Common myeloid progenitor, CD34-positive (primary cell): ENCODE measurements at places on chromosomes 12 and 14.

DNA sequence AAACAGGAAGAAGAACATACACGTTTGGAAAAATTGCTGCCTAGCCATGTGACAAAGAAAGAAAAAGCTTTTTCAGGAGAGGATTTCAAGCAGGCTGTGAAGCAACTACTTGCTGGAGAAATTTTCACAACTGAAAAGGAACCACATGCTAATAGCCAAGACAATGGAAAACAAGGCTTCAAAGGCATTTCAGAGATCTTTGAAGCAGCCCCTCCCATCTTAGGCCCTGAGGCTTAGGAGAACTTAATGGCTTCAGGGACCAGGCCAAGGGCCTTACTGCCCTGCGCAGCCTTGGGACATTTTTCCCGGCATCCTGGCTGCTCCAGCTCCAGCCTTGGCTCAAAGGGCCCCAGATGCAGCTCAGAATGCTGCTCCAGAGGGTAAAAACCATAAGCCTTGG, 255.9 kb upstream of the ARID2 start:
- DNase-seq = no peak

DNA sequence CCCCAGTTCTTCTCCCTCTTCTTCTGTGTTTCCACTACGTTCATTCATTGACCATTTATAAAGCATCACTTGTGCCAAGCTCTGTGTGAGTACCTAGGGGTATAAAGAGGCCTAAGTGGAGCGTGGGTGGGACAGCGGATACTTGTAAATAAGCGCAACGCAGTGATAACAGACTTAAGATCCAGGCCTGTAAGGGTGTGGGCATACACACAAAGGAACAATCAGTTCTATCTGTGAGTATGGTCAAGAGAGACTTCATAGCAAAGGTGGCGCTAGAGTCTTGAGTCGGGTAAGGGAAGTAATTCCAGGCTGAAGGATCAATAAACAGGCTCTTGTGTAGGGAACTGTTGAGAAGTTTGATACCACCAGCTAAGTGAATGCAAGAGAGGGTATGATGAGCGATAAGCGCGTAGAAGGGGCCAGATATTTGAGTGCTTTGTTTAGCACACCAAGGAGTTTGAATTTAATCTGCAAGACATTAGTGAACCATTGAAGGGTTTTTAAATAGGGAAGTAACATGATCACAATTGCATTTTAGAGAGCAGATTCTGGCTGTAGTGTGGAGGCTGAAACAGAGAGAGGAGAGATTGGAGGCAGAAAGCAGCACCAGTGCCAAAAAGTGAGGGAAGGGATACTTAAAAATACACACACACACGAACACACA, 1.0 kb upstream of the GXYLT1 start:
- no peak for DNase-seq

DNA sequence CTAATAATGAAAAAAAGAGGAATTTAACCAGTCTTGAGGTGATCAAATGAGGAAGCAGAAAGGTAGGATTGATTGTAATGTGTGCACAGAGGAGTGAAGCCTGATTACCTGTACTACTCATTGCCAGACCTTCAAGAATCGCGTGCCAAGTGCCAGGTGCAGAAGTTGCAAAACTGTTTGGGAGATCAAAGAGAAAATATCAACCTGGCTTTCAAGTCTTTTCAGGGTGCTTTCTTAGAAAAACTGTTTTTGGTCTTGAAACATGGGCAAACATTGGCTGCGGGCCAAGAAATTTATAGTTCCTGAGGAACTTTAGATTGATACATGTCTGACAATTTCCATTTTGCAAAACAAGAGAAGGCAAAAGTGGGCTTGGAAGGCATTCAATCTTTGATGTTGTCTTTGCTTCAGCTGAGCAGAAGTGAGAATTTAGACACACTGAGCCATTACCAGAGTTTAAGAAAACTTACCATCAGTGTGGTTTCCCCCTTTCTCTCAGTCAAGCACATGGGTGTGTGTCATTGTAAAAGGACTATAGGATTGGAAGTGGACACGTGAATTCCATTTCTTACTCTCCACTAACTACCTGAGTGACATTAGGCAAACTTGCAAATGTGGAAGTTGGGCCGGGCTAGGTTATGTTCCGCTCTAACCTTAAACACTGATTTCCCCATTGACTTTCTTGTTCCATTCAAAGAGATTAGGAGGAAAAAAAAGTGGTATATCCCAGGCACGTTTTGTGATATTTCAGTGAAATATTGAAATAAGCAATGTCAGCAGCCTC, 486.2 kb downstream of the DIO2 start:
- DNase-seq = peak; percentile 4

GRCh38 chr12:71160585-71160984, 2.8 kb upstream of the TSPAN8 start:
- no peak for DNase-seq

DNA sequence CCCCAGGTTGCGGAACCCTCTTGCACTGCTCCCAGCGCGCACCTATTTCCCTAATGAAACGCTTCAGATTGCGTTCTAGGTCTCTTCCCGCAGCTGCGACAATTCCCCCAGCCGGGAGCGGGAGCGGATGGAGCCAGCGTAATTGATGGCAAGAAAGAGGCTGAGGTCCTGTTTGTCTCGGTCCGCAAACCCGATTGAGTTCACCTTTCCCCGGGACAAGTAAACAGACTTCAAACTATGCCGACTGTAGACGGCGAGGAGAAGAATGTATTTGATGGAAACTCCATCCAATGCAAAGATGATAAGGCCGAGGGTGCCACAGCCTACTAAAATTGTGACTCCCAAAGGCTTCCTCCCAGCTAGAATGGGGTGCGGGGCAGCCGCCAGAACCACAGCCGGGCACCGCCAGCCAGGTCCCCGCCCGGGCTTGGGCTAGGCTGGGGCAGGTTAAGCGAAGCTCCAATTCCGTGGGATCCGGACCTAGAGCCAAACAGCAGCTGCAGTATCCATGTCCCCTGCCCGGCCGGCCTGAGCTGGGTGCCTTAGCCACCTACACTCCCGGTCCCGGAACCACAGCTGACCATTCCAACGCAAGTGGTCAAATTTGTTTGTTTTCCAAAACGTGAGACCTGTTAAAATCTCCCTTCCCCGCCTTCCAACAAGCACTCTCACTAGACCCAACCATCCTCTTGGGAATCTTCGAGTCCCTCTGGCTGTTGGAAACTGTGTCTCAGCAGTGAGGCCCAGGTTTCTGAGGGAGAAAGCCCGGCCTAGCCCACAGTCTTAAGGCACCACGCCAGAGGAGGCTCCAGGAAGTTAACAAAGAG, 5.5 kb downstream of the NKX2-1 start:
- DNase-seq = no peak

DNA sequence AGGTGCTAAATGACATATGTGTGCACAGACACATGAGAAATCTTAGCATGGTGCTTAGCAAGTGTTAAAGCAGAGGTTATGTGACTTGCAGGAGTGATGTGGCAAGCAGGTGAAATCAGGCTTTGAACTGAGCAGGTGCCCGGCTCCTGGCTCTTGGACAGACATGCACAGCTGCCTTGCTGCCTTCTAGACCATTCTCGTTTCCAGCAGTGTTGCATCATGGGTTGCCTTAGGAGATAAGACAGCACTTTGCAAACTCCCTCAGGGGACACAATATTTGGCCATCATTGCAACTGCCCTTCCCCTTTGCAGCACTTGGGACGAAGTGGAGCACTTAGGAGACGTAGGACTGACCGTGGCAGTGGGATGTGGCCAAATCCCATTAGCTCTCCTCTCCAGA, 17.2 kb upstream of the GSC start:
- no peak for DNase-seq

DNA sequence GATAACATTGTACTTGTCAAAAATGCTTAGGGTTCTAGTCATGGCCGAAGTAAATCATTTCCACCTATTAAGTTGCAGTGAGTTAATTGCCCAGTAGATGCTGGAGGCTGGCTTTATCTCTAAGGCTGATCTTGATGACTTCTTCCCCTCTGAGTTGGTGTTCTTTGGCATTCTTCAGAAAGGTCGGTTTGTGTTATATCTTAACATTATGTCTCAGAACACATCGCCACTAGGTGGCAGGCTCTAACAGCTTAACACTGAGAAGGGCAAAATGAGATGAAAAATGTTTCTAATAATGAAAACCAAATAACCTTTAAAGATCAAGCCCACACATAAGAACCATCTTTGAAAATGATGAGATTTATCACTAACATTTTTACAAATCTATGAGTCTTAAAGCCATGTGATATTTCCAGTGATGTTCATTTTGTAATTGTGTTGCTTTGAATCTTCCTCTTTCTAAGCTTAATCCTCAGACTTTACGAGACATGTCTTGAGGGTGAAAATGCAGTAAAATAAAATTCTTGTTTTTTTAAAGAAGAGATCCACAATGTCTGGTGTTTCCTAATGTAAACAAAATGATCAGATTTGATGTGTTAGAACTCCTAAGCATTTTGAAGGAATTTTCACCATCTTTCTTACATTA, 28.6 kb downstream of the SUDS3 start:
- DNase-seq = peak; percentile 79

GRCh38 chr12:122216445-122216844, 9.4 kb downstream of the DIABLO start:
- no peak for DNase-seq

- no peak for DNase-seq
Observed at GRCh38 chr12:109959411-109960093, 36.6 kb downstream of the GIT2 start.
